ENCODE measurements at places on chromosomes 12 and 14. TPM values are rescaled to one million over a fixed set of nuclear protein-coding genes. Genes with fewer than 3 reads are reported as not detected.

The LMNTD1 gene
- not detected for total RNA-seq

The ADAM21 gene
- total RNA-seq = 0.24 TPM

The RFX4 gene
- total RNA-seq = not detected

The OR6C2 gene
- total RNA-seq = not detected

The CLEC4D gene
- 1.4 TPM for total RNA-seq

The KRT6A gene
- not detected for total RNA-seq

The CDC42BPB gene
- total RNA-seq = 95.8 TPM

- H3K4me3 ChIP-seq = no peak overlapping the region
- DNase-seq = peak; percentile 92
- H3K4me1 ChIP-seq = no peaks in the 10 kb centered on the region
- H3K36me3 ChIP-seq = no peaks in the 10 kb centered on the region
- no peak overlapping the region for H3K27ac ChIP-seq
Measured at GRCh38 chr12:120234643-120235368, 30.7 kb downstream of the PXN start.

DNA sequence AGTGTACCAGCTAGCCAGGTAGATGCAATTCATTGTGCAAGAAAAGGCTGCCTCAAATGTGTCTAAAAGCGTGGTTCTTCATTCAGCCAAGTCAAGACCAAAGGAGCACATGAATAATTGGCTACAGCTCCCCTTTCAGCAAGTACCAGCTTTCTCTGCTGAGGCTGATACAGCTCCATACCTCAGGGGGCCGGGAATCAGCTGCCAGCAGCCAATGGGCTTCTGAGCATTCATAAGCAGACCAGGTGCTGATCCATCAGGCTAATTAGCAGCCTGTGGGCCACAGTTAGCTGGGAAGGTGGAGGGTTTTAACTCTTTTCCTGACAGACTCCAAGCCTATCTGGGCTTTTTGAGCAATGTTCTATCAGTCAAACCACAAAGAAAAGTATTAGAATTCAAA lies 264.7 kb downstream of the APAF1 start:
- H3K27ac ChIP-seq = no peak overlapping the region
- H3K4me1 ChIP-seq = no peaks in the 10 kb centered on the region
- no peak for DNase-seq
- H3K27me3 ChIP-seq = no peaks in the 10 kb centered on the region
- H3K36me3 ChIP-seq = no peaks in the 10 kb centered on the region

DNA sequence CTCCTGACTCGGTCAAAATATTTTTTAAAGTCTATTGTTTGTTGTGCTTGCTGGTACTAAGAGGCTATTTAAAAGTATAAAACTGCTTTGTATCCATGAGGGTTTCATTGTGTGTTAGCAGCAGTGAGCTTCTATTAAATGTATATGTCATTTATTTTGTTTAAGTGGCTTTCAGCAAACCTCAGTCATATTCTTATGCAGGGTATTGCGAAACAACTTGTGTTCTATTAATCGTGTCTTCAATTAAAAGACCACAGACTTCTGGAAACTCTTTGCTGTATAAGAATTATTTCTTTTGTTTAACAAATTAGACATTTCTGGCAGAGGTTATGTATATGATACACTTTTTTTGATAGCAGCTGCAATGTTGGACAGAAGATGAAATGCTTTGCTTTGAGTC lies 6.5 kb downstream of the IAPP start:
- H3K27ac ChIP-seq = no peak overlapping the region
- H3K27me3 ChIP-seq = no peaks in the 10 kb centered on the region
- no peak overlapping the region for H3K4me3 ChIP-seq

- H3K27ac ChIP-seq = no peak overlapping the region
- no peak for DNase-seq
- no peaks in the 10 kb centered on the region for H3K4me1 ChIP-seq
- no peaks in the 10 kb centered on the region for H3K36me3 ChIP-seq
- no peak overlapping the region for H3K4me3 ChIP-seq
Measured at GRCh38 chr12:26102953-26103352, 21.9 kb downstream of the BHLHE41 start.

DNA sequence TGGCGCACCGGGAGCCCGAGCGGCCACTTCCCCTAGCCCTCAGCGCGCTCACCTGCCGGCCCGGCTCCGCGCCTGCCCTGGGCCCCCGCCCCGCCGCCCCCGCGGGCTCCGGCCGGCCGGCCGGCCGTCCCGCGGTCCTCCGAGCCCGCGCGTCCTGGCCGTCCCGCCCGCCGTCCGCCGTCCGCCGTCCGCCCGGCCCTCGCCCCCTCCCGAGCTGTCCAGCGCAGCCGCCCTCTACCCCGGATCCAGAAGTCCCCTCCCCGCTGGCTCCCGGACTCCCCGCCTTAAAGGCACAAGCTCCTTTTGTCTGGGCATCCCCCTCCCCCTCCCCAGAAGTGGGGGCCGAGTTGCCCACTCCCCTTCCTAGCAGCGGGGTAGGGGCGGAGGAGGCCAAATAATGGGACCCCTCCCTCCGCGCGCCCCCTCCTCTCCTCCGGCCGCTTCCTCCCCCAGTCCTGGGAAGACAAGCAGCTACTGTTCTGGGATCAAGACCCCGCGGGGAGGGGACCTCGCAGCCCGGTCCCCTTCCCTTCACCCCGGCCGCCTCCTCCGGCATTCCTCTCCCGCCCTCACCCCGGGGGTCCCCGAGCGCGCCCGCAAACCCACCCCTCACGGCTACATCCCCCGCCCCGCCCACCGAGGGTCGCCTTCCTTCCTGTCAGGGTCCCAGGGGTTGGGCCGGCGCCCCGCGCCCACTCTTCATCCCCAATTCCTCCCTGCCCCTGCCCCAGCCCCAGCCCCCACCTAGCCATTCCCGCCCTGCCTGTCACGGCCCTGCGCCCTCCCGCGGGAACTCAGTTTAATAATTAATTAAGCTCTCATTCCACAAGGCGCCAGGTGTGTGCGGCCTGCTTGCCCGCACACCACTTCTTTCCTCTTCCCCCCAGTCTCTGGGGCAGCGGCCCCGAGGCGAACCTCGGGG lies at the start of gene ADCY6:
ADCY6 (minus strand) TSS at position 236 of the 922 bp plus-strand sequence. CDS start 5,655 bp downstream, outside the sequence.
- peak; percentile 93 for DNase-seq
- H3K36me3 ChIP-seq = no peaks in the 10 kb centered on the region
- H3K4me3 ChIP-seq = peak within 1 kb of the TSS; percentile 98
- H3K4me1 ChIP-seq = no peaks in the 10 kb centered on the region
- no peaks in the 10 kb centered on the region for H3K27me3 ChIP-seq
- H3K27ac ChIP-seq = peak within 1 kb of the TSS; percentile 88

DNA sequence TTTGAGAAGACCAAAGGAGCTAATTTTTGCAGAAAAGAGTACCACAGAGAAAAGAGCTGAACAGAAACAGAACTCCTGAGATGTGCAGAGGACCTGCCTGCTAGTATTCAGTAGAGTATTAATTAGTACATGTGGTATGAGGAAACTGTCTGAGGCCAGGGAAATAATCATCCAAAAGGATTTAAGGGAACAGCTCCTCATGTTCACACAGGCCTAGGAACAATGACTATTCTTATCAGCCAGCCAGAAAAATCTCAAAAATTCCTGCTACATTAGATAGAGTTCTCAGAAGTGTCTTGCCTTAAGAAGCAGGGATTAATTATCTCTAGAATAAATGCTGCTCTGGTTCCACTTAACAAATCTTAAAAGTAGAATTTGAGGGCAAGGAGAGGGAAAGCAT lies 36.4 kb downstream of the PKP2 start:
- no peaks in the 10 kb centered on the region for H3K36me3 ChIP-seq
- no peak overlapping the region for H3K4me3 ChIP-seq
- H3K27ac ChIP-seq = no peak overlapping the region
- no peak for DNase-seq
- no peaks in the 10 kb centered on the region for H3K27me3 ChIP-seq

DNA sequence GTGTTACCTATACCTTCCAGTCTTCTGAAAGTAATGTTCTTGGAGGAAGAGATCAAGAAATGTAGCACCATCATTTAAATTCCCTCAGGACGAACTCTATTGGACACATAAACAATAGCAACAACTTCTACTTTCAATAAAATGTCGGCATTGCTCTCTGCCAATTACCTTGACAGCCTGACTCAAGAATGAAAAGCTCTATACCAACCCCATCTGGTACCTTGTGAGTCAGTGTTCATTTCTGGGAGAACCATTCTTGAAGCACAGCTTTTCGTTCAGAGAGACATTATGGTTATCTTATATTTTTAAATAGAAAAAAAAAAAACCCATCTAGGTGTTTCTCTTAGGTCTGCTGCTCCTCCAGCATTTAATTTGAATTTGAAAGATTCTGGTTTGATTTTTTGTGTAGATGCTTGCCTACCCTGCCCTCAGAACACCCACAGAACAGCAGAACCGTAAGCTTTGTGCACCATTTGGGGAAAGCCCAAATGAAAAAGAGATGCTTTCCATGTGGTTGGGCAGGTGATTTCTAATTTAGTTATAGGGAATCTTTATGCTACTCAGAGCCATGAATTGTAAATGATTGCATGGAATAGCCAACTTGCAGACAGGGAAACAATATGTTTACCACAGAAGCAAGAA lies 156.0 kb downstream of the SAMD4A start:
- no peak for DNase-seq
- no peak overlapping the region for H3K27ac ChIP-seq
- no peak overlapping the region for H3K4me3 ChIP-seq
- H3K27me3 ChIP-seq = no peaks in the 10 kb centered on the region
- peaks cover 12% of the 10 kb centered on the region for H3K4me1 ChIP-seq

DNA sequence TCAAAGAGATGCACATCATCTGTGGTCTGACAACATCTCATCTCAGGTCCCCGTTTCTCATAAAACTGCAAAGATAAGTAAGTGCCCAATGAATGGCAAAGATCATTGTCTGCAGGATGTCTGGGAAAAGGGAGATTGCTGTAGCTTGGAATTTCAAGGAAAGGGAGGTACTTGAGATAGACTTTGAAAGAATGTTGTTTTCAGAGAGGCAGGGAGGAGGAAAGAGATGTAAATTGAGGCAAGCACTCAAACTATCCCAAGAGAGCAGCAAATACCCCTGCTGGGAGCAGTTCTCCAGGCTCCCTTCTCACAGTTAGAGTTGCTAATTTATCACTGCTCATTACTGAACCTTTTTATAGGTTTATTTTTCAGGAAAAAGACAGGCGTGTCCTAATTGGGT lies 107.1 kb downstream of the MYRFL start:
- H3K27ac ChIP-seq = no peak overlapping the region
- no peak overlapping the region for H3K4me3 ChIP-seq
- H3K27me3 ChIP-seq = no peaks in the 10 kb centered on the region
- H3K4me1 ChIP-seq = no peaks in the 10 kb centered on the region

- H3K36me3 ChIP-seq = no peaks in the 10 kb centered on the region
- no peak overlapping the region for H3K27ac ChIP-seq
- H3K27me3 ChIP-seq = no peaks in the 10 kb centered on the region
- H3K4me1 ChIP-seq = no peaks in the 10 kb centered on the region
Measured at GRCh38 chr14:97641827-97642226, 844.6 kb downstream of the VRK1 start.

GRCh38 chr12:58443273-58443980 lies 476.9 kb downstream of the LRIG3 start:
- no peak for DNase-seq
- no peak overlapping the region for H3K4me3 ChIP-seq

- no peak overlapping the region for H3K4me3 ChIP-seq
- no peaks in the 10 kb centered on the region for H3K36me3 ChIP-seq
- H3K27ac ChIP-seq = no peak overlapping the region
- H3K4me1 ChIP-seq = peaks cover 2% of the 10 kb centered on the region
Measured at GRCh38 chr12:806200-806791, 53.9 kb downstream of the WNK1 start.

GRCh38 chr12:123441523-123442164 lies 5.2 kb upstream of the RILPL2 start:
- no peaks in the 10 kb centered on the region for H3K4me1 ChIP-seq
- H3K27me3 ChIP-seq = no peaks in the 10 kb centered on the region
- DNase-seq = no peak
- H3K36me3 ChIP-seq = no peaks in the 10 kb centered on the region
- no peak overlapping the region for H3K27ac ChIP-seq

DNA sequence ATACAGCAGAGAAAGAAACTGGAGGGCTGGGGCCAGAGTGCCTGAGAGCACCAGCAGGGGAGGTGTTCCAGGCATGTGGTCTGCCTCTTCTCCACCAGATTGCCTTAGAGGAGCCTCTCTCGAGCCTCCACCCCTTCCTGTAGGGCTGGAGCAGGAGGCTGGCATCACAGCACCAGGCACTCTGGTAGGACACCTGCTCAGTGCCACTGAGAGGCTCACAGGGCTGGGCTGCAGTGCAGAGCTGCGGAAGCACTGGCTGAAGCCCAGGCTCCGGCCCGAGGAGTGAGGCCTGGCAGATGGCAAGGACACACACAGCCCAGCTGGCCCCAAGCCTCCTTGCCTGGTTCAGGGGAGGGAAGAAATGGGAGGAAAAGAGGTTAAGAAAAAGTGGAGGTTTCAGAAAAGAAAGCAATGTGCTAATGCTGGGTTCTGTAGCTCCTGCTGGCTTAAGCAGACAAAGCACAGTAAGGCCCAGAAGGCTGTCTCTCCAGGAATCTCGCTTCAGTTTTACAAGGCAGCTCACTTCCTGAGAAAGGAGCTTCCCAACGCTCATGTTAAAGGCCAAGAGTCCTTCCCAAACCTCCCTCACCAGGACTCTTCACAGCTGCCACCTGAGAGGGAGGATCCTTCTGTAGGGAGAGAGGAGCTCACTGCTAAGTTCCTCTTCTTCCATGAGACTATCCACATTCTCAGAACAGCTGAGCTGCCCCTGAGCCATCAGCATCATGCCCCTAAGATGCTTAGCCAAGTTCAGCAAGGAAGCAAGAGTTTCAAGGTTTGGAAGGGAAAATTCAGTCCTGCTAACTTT lies 23.8 kb downstream of the SPTB start:
- H3K4me3 ChIP-seq = no peak overlapping the region
- no peak overlapping the region for H3K27ac ChIP-seq
- H3K27me3 ChIP-seq = no peaks in the 10 kb centered on the region
- DNase-seq = no peak
- no peaks in the 10 kb centered on the region for H3K36me3 ChIP-seq
- H3K4me1 ChIP-seq = no peaks in the 10 kb centered on the region

- H3K4me3 ChIP-seq = no peak overlapping the region
- H3K27me3 ChIP-seq = no peaks in the 10 kb centered on the region
- H3K36me3 ChIP-seq = no peaks in the 10 kb centered on the region
- no peak overlapping the region for H3K27ac ChIP-seq
- no peak for DNase-seq
Measured at GRCh38 chr12:116547955-116548501, 11.2 kb upstream of the MAP1LC3B2 start.

- H3K36me3 ChIP-seq = no peaks in the 10 kb centered on the region
- no peak for DNase-seq
- H3K4me1 ChIP-seq = no peaks in the 10 kb centered on the region
- no peak overlapping the region for H3K4me3 ChIP-seq
Measured at GRCh38 chr12:12608557-12608957, 3.1 kb upstream of the CREBL2 start.

- H3K4me1 ChIP-seq = peaks cover 2% of the 10 kb centered on the region
- no peak for DNase-seq
- H3K4me3 ChIP-seq = no peak overlapping the region
- H3K27me3 ChIP-seq = no peaks in the 10 kb centered on the region
Measured at GRCh38 chr14:60257865-60258264, 8.8 kb downstream of the PPM1A start.

Data from aorta (tissue), 5 donors.